Peyer's patch (tissue), 4 donors: ENCODE measurements at places on chromosomes 16 and 17.

- no peak for DNase-seq
Observed at GRCh38 chr17:62884781-62885180, 76.7 kb upstream of the MARCHF10 start.

- no peak for DNase-seq
Observed at GRCh38 chr17:61235827-61236197, 163.8 kb upstream of the TBX2 start.

GRCh38 chr16:2987833-2988232 is 7.6 kb upstream of the PKMYT1 start:
- DNase-seq = no peak

- no peak for DNase-seq
Observed at GRCh38 chr17:76196675-76197074, 43.6 kb downstream of the RNF157 start.

DNA sequence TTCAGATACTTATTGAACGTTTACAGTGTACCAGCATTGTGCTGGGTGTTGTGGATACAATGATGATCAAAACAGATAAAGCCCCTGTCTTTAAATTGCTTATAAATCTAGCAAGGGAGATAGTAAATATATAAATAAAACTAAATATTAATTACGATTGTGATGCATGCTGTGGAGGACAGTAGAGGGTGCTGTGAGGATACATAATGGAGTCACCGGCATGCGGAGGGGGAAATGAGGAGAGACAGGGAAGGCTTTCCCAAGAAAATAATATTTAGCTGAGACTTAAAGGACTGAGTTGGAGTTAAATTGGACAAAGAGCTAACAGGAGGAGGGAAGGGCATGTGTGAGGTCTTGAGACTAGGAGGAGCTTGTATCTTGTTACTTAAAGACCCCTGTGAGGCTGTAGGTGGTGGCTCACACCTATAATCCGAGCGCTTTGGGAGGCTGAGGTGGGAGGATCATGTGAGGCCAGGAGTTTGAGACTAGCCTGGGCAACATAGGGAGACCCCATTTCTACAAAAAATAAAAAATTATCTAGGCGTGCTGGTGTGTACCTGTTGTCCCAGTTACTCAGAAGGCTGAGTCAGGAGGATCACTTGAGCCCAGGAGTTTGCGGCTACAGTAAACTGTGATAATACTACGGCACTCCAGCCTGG is 2.4 kb downstream of the DHRS7B start:
- DNase-seq = no peak
